Activated B cell treated with CpG ODN at 0.5 μM for 24 hours (primary cell): ENCODE measurements at places on chromosomes 5 and 9. TPM values are rescaled to one million over a fixed set of nuclear protein-coding genes. Genes with fewer than 3 reads are reported as not detected.

The OBP2B gene
- not detected in 2 replicates for total RNA-seq

The SPINK5 gene
- total RNA-seq: not detected in 2 replicates

The CPEB4 gene
- 26.9 and 30.0 TPM in 2 replicates for total RNA-seq

The FOXI1 gene
- total RNA-seq: not detected in 2 replicates

The OCLN gene
- 1.9 and 2.2 TPM in 2 replicates for total RNA-seq

The ECM2 gene
- total RNA-seq: not detected in 2 replicates

The HSD17B3 gene
- not detected in 2 replicates for total RNA-seq

The IL17B gene
- not detected in 2 replicates for total RNA-seq

The TAF11L4 gene
- not detected in 2 replicates for total RNA-seq

The SARDH gene
- total RNA-seq: not detected in 2 replicates
